ENCODE measurements at places on chromosomes 3 and 15.

GRCh38 chr3:172110127-172110779, 70.9 kb downstream of the FNDC3B start:
- no peak for DNase-seq

GRCh38 chr3:191473661-191474198, 12.8 kb downstream of the PYDC2 start:
- no peak for DNase-seq

DNA sequence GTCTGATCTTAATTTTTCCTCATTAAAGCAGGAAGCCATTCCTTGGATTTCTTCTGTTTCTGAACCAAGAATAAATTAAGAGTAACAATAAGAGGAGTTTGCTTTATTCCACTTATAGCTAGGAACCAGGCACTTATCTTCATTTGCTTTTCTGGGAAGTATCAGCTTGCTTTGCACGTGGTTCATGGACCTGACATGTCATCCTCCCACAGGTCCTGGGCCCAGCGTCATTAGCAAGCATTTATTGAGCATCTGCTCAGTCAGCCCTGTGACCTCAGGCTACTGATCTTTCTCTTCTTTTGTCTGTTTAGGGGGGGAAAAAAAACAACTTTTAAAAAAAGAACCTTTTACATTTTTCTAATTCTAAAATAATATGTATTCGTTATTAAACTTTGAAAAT, 34.7 kb upstream of the CRTC3 start:
- DNase-seq, result no peak

GRCh38 chr3:141650783-141651182, 87.3 kb upstream of the RNF7 start:
- no peak for DNase-seq

DNA sequence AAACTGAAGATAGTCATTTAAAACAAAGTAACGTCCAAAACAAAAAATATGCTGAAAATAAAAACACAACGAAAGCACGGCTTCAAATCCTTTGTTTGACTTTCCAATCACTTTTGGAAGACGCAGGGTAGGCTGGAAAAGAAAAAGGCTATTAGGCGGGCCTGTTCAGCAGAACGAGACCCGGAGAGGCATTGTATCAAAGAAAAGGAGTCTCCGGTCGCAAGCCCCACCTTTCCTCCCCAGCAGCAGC, 691 bp downstream of the SENP7 start:
- no peak for DNase-seq

- DNase-seq, result no peak
Measured at GRCh38 chr15:31221936-31222515, 104.6 kb upstream of the KLF13 start.

DNA sequence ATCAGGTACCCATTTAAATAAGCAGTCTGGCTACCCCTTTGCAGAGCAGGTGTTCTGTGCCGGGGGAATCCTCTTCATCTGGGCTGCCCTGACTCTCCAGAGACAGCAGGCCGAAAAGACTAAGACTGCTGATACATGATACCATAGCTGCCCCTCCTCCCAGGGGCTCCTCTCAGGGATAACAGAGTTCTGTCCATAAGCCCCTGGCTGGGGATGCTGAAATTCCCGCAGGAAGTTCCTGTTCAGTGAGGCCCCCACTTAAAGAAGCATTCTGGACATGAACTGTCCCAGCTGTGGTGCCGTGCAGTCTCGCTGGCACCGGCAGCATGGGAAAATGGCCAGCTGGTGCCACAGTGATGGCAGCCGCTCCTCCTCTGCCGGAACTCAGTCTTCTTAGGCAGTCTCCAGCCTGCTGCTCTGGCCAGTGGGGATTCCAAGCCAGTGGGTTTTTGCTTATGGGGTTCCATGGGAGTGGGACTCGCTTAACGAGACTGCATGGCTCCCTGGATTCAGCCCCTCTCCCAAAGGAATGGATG, 1026.2 kb downstream of the NAALADL2 start:
- no peak for DNase-seq

DNA sequence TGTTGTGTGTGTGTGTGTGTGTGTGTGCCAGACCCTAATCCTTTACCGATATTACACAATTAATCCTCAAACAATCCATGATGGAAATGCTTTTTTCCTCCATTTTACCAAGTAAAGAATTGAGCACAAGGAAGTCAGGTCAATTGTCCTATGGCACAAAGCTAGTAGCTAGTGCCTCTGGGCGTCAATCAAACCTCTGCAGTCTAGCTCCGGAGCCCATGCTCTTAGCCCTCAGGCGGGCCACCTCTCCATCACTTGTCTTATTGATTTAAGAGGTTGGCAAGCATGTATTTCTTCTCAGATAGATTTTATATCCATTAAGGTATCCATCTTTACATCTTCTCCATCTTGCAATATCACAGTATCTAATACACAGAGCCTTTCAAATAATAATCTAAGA, 886.6 kb downstream of the TBL1XR1 start:
- no peak for DNase-seq

DNA sequence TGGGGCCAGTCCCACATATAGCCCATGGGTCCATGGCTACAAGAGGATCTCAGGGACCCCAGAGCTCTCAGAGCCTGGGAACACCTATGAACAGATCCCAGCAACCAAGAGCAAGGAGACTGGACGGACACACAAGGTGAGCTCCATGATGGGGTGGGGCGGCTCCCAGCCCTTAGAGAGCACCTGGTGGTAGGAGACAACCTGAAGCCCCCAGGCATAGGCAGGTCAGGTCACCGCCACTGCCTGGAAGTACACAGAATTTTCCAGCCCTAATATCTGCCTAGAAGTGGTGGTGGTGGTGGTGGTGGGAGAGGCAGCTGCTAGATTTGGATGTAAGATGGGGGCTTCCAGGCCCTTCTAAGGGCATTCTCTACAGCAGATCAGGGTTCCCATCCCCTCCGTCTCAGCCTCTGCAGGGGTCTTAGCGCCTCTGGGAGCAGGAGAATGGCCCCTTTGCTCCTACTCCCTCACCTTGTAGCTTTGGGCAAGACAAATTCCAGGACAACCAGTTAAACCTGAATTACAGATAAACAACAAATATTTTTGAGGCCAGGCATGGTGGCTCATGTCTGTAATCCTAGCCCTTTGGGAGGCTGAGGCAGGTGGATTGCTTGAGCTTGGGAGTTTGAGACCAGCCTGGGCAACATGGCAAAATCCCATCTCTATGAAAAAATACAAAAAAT, 9.2 kb downstream of the SH2D7 start:
- DNase-seq, result no peak

GRCh38 chr15:63372753-63373152, 8.9 kb downstream of the CA12 start:
- DNase-seq, result no peak

DNA sequence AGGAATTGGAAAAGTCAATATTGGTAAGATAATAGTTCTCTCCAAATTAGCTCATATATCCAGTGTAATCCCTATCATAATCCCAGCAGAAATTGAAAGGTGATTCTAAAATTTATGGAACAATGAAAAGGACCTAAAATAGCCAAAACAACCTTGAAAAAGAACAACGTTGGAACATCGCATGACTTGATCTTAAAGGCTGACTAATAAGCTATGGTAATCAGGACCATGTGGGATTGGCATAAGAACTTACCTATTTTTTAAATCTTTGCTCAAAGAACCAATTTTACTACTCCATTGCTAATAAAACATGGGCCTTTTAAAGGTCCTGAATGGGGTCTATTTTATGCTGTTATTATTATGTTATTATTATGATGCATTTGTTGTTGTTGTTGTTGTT, 40.9 kb downstream of the B3GNT5 start:
- no peak for DNase-seq

DNA sequence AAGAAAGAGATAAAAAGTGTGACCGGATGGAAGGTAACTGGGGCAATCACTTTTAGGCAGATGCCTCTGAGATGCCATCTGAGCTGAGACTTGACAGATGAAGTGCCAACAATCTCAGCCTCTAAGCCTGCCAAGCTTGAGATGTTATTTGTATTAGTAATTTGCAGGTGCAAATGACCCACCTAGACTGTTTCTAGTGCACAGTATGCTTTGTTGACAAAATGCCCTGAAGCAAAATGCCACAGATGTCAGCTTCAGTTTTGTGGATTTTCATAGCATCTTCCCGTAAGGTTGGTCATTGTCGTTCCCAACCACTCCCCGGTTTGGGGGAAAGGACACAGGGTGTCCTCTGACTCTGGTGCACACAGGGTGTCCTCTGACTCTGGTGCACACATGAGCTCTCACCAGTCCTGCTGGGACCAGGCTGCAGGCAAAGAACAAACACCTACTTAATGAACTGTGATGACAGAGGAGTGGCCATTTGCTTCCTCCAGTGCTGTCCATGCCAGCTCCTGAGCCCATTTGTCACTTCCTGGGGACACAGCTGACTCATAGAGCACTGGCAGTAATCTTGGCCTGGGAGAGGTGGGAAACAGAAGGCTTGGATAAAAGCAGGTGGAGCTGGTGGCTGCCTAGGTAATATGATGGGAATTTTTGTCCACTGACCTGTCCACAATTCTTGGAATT, 16.7 kb upstream of the PPP1R2 start:
- DNase-seq, result no peak

DNA sequence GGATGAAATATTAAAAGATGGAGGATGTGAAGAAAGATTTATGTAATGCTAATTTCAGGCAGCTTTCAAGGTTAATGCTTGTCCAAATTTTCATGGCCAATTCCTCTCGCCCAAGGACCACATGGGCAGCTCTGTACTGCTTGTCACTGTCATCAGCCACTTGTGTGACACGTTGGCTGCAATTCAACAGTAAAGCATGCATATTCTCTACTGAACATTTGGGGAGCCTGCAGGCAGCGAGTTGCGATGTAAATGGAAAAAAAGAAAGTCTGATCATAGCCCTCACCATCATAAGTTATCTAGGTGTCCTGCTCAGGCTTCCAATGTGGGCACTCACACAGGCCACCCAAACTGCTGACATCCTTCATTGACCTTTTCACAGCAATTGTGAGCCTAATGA, 1026.8 kb upstream of the NR2F2 start:
- DNase-seq, result no peak

GRCh38 chr15:37252530-37252929, 152.2 kb upstream of the MEIS2 start:
- no peak for DNase-seq

GRCh38 chr3:145581694-145582093, 579.3 kb downstream of the PLOD2 start:
- DNase-seq, result no peak

DNA sequence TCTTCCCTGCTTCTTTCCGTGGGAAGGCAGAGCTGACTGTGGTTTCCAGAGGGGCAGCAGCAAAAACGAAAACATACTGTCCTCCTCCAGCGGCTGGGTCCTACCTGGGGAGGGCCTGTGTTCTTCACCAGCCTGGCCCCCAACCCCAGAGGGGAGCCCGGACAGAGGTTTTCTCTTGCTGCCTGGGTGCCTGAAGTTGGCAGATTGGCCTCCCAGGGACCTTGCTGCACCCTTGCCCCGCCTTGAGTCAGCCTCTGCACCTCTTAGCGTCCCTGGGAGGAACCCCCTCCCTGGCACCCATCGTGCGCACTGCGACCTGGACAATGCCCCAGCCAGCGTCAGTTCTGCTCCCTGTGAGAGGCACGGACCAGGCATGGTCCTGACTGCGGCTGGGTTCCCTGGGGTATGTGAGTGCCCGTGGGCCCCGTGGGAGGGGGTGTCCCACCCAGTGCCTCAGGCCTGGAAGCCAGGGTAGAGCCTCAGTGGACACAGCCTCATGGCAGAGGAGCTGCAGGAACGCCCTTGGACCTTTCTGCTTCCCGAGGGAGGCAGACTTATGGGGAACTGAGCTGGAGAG, 56.8 kb upstream of the PRR23E start:
- no peak for DNase-seq

DNA sequence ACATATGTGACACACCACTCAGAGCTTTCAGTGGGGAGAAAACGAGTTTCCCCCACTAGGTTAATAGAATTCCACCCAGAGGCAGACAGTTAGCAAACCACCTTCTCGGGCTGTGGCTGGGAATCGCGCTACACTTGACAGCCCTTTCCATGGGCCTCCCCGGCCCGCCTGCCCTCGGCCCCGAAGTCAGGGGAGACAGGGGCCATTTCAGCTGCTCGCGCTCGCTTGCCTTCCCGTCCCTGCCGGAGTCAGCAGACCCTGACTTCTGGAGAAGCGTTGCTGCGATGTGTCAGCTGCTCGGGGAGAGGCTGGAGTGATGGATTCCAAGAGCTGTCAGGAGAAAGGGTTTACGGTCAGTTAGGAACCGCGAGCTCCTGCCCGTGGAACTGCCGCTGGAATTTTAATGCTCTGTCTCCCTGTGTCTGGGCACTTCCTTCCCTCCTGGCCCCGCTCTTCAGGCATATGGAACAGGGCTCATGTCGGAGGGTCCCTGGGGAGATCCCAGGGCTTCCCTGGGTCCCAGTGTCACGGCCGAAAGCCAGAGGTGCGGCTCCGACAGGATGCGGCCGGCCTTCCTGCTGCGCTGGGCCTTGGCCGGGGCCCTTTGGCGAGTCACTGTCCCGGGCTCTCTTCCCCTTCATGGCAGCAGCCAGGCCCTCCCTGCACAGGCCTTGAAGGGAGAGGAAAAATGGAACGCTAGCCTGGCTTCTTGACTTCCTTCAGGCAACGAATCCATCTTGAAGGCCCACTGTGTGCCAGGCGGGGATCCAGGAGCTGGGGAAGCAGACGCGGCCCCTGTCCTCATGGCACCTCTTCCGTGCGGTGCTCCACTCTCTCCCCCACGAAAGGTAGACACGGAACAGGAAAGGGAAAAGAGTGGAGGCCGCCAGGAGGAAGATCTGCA, 38.4 kb upstream of the VPS8 start:
- DNase-seq, result no peak

DNA sequence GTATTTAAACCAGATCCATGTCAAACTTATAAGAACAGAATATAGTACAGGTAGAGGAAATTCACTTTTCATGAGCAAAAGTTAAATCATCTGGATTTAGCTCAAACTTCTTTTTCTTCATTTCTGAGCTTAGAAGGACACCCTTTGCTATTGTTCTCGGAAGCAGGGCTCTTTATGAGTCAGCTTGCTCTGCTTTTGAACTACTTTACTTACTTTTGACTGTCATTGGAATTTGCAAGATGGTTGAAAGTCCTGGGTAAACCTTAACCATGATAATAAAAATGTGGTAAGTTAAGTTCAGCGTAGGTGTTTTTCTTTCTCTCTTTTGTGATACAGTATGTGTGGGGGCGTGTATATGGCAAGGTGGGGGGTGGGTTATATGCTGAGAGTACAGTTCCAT, 312.7 kb upstream of the DPH6 start:
- DNase-seq, result no peak

- no peak for DNase-seq
Measured at GRCh38 chr15:41333026-41333562, 413 bp downstream of the NUSAP1 start.

- no peak for DNase-seq
Measured at GRCh38 chr3:36097209-36097608, 283.1 kb upstream of the STAC start.

Data from stimulated activated CD8-positive, alpha-beta memory T cell treated with anti-CD3 and anti-CD28 coated beads, Interleukin-7, amount 100 ng/mL, for 1 hour (primary cell).